Activated T-helper 1 cell treated with anti-CD3 and anti-CD28 coated beads, Interleukin-12 subunit alpha, Interleukin-12 subunit beta, Interleukin-2, Interleukin-4 antibody, amounts not matched to agents 30 ng/mL and 10 ng/mL and 1 ng/mL, durations not matched to agents 14 hours and 24 hours and 36 hours (primary cell): ENCODE measurements at places on chromosomes 6 and 20. TPM values are rescaled to one million over a fixed set of nuclear protein-coding genes. Genes with fewer than 3 reads are reported as not detected.

RFX6 gene
- not detected in 2 replicates for total RNA-seq

DNA sequence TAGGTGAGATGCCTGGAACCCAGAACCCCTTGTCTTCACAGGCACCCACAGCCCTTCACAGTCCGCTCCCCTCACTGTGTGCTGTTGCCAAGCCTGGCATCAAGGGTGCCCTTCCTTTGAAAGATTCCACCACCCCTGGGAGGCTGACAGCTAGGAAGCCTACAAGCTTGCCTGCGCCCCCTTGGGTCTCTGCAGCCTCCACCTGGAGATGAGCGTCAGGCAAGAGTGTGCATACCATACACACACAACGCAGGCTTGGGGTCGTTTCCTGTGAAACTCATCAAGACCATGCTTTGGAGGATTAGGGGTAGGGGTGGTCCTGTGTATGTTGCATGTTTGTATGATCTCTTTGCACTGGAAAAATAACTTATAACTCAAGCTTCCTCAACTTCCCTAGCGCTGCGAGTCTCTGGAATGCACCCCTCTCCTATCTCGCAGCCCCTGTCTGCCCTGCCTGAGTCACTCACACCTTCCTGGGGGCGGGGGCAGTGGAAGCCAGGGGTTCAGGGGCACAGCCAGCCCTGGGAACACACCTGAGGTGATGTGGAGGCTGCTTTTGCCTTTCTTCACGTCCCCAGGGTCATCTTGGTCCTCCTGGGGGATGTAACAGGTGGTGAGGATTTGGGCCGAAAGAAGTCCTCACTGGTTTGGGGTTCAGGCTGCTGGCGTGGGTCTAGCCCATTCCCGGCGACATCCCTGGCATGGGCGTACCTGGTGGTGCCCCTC is 67.2 kb downstream of the SSR1 start:
- no peak for DNase-seq

GRCh38 chr6:27672113-27672799 is 199.4 kb upstream of the ZNF184 start:
- DNase-seq, result peak; percentile 29

- DNase-seq, result no peak
Measured at GRCh38 chr6:166955865-166956443, 396 bp downstream of the RNASET2 start.

GRCh38 chr20:38466983-38467382 is 5.7 kb upstream of the RALGAPB start:
- no peak for DNase-seq

DNA sequence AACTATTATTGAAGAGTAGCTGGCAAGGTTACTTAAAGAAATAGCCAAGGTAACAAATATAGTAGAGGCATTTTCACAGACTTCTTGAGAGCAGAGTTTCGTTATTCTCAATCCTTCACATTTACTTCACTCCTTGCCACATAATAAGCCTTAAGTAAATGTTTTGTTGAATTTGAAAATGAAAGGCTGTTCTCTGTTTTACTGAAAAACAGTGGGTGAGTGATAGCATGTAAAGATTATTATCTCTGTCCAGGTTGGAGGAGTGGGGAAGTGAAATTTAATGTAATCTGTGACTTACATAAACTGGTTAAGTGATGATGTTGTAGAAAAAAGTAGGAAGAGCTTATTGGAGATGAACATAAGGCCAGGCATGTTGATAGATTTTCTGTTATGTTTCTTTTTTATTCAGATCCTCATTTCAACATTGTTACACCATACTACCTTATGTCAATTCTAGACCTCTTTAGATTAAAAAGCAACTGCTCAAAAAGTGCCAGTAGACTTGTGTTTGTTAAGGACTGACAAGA is 55.0 kb downstream of the QKI start:
- no peak for DNase-seq

DNA sequence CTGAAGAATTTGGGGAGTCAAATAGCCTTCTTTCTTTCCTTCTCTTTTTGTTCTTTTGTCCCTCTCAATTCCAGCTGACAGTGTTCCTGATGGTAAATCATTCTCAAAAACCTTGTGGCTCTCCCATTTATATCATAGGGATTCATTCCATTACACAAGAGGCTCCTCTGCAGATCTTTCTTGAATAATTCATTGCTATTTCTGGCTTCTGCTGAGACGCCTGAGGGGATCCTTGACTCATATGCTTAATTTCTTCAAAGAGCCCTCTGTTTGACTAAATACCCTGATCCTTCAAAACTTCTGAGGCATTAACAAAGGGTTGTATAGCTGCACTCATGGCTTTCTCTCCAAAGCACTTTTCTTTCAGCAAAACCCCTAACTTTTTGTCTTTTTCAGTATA is 289.3 kb downstream of the FARS2 start:
- DNase-seq, result no peak
